ENCODE measurements at places on chromosomes 7 and 10.

GRCh38 chr10:92052088-92052487 lies 128.5 kb downstream of the BTAF1 start:
- DNase-seq, result no peak

DNA sequence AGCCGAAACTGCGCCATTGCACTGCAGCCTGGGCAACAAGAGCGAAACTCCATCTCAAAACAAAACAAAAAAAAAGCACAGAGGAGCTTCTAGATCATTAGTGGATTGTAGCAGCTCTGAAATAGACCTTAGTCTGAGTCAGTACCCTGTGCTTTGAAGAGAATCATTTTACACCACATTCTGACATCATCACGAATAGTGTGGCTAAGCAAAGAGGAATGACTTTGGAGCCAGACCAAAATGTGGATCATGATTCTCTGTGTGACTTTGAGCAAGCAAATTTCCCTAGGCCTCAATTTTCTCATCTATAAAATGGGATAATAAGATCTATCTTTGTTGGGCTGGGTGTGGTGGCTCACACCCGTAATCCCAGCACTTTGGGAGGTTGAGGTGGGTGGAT lies 618.9 kb downstream of the CALN1 start:
- DNase-seq, result no peak

DNA sequence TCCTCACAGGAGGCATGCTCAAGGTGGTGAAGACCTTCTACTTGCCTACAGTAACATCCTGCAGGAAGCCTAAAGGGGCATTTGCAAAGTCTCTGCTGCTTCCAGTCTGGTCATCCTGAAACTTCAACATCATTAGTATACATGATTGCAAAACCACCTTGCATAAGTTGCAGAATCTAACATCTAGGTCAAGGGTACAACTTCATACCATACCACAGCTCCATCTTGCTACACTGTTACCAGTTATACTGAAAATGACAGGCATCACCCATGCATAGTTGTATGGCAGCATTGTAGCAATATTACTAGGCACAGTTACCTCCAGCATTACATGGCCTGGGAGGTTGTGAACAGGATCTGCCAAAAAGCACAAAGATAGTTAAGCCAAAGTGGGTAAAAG lies 13.7 kb upstream of the MACROH2A2 start:
- DNase-seq, result no peak

DNA sequence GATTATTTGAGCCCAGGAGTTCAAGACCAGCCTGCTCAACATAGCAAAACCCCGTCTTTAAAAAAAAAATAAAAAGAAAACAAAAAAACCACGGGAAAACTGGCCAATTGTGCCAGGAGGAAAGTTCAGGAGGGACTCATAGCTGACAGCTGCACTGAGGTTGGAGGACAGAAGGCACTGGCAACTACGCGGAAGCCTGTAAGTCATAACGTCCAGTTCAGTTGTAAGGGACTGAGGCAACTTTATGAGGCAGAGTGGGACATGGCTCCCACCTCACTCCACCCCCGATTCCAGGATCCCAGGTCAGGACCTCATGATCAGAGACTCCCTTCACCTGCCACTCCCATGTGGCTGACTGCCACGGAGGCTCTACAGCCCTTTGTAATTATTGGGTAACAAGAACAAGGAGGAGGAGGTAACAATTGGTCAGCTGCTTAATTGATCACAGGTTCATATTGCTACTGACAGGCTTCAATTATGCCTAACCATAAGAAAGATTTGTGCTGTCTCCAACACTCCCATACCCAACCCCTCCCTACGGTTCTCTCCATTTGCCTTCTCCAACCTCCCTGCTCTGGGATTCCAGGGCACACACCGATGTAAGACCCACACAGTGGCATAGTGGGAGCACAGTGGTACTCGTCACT lies 1.9 kb upstream of the CCL24 start:
- no peak for DNase-seq

DNA sequence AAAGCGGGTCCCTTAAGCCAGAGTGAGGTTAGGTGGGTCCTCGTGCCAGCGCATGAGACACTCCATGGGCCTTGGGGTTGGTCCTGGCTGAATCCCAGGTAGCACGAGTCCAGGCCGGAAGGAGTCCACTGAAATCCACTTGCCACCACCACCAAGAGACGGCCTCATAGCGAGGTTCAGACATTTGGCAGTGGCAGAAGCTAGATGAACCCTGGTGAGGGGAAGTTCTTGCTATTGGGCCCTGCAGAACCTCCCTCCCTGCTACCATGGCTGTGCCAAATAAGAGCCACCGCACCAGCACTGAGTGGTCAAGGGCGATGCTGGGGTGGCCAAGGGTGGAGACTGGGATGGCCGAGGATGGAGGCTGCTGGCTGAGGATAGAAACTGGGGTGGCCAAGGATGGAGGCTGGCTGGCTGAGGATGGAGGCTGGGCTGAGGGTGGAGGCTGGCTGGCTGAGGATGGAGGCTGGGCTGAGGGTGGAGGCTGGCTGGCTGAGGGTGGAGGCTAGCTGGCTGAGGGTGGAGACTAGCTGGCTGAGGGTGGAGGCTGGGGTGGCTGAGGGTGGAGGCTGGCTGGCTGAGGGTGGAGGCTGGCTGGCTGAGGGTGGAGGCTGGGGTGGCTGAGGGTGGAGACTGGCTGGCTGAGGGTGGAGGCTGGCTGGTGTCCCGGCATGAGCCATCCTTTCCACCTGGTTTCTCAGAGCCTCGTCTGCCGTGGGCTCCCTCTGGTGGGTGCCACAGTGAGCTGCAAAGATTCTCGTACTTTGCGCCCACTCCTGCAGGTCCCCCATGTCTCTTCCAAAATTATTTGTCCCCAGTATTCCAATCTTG lies 88.2 kb downstream of the ELFN1 start:
- peak; percentile 9 for DNase-seq

DNA sequence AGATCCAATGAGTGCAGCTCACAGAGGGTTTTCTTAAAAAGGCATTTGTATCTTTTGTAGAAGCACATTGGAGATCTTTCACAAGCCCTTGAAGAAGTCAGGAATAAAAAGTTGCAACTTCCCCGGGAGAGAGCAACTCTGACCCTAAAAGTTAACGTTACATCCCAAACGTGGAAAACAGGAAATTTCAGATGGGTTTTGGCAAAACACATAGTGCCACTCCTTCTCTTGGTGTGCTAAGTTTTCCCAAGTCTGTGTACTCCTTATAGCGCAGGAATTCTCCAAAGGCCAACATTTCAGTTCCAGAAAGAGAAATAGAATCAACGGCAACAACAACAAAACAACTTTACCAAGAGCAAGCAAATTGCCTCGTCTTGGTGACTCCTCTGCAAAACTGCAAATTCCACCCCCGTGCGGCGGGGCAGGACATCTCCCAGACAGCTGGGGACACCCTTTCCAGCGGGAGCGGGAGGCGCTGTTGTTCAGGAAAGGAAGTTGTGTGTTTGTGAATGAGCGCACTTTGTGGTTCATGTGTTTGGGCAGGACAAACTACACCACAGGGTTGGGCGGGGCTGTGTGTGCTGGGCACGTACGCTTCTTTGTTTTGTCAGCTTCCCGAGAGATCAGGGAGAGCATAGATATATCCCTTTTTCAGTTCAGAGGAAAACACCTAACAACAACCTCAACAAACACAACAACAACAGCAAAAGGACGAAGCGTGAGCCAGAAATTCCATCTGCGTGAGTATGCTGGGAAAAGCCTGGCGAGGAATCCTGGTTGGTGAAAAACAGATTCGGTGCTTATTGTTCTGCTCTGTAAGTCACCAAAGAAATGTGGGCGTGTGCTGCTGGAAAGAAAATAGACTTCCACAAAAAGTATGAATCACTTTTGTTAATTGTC lies 294.7 kb upstream of the PITRM1 start:
- no peak for DNase-seq

- no peak for DNase-seq
These were observed 29.9 kb downstream of the DPCD start for GRCh38 chr10:101617824-101618568.

- DNase-seq, result no peak
These were observed 289.0 kb downstream of the PLXDC2 start for GRCh38 chr10:20105236-20105635.

DNA sequence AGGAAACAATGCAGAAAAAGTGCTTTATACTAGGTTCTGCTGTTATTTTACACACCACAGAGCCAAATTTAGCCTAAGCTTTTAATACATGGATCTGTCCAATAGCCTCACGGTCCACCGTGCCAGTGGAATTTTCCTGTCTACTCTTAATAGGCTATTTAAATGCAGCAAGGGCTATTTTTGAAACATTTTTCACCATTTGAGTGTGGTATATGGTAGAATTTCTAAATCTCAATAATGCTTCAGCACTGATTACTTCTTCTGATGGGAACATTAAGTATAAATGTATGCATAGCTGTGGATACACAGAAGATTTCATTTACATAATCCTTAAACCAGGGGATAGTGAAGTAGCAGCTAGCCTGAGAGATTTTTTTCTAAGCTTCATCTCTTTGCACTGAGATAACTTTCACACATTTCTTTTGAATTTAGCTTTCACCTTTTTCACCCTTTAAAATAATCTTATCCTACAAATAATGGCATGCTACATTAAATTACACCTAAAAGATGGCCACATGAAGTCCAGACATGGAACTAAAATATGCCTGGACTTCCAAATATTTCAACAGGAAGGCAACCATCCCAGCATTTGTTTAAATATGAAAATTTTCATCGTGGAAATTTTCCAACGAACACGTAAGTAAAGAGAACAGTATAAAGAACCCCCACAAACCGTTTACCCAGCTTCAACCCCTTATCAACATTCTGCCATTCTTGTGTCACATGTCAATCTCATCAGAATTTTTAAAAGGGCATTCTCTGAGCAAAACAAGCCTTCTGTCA lies 45.4 kb downstream of the AMPH start:
- DNase-seq, result no peak

DNA sequence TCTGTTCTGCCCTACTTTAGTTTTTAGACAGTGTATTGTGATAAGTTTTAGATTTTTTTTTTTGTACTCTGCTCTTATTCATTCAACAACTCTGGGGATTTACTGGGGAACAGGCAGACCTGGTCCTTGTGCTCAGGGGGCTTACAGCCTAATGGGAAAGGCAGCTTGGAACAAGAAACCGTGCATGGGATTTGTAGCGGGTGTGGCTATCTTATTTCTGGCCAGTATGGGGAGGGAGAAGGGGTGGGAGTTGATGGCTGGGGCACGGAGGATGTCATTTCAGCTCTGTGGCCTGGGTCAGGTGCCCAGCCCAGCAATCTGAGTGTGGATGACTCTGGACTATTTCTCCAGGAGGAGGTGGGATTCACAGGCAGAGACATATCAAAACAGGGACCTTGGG lies 47.0 kb downstream of the GRK5 start:
- no peak for DNase-seq
